Daoy (cell line): ENCODE measurements at places on chromosomes 7 and 10. TPM values are rescaled to one million over a fixed set of nuclear protein-coding genes. Genes with fewer than 3 reads are reported as not detected.

The MYOZ1 gene
- total RNA-seq: not detected in 2 replicates

The CYP3A4 gene
- total RNA-seq: 0.09 and 0.11 TPM in 2 replicates

The MCU gene
- 23.5 and 42.7 TPM in 2 replicates for total RNA-seq

The ITIH2 gene
- not detected in 2 replicates for total RNA-seq

The KCNH2 gene
- total RNA-seq: 0.80 and 1.3 TPM in 2 replicates

The GIMAP4 gene
- not detected in 2 replicates for total RNA-seq

GRCh38 chr10:114773197-114773532, 48.4 kb upstream of the FHIP2A start:
- no peak for DNase-seq

DNA sequence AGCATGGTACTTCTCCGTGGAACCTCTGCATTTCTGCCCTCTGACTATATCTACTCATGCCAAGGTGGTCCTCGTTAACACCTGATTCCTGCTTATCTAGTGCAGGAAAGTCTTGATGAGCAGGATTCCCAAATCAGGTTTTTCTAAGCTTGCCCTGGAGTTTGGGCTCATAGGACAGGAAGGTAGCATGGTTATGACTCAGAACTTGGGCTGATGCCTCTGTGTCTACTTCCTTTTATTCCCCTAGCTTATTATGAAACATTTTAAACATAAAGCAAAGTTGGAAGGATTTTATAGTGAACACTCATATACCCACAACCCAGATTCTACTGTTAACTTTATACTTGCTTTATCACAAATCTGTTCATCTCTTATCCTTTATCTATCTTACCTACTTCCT, 5.6 kb downstream of the SUFU start:
- DNase-seq: peak; percentile 11

- DNase-seq: peak; percentile 87
Measured at GRCh38 chr10:126500185-126500584, 111.9 kb upstream of the ADAM12 start.

DNA sequence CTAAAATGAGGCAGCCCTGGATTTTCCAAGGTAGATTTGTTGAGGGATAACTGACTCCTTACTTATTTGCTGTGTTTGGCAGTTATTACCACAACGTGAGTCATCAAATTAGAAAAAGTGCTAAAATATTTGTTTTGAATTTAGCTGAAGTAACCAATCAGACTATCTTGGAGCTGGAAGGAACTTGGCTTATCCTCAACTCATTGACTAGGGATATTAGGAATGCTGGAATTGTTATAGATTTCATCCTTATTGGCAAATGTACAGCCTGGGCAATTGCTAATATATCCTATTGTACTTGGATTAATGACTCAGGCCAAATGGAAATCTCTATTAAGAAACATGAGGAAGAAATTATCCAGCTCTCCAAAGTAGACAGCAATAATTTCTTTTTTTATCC, 1189.0 kb upstream of the LRRN3 start:
- DNase-seq: no peak

DNA sequence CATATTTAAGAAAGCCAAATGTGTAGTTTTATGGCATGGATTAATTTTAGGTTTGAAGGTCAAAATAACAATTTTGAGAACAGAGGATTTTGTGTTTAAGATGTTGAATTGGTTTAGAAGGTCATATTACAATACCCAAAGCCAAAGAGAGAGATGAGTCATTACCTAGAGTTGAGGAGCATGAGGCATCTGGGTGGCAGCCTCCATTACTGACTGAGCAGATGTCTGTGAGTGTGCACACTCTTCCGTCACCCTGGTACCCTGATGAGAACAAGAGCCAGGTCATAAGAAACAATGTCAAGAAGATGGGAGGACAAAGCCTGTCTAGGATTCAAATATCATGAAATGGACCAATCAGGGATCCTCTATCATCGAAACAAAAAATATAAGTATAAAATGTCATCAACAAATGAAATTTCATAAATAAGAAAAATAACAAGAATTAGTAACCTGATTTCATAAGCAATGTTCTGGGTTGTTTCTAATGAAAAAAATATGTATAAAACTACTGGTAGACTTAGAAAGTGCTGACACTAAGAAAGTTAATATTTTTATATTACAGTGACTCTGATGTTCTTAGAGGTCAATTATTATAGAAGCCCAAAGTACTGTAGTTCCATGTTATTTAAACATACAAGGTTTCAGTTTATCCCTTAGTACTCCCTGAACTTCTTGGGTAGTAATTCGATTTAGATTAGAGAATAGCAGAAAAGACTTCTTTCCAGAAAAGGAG, 20.0 kb downstream of the CUBN start:
- peak; percentile 64 for DNase-seq

- DNase-seq: no peak
Measured at GRCh38 chr10:126795318-126795717, 109.9 kb upstream of the DOCK1 start.

- no peak for DNase-seq
Measured at GRCh38 chr10:49631975-49632374, 18.1 kb downstream of the CHAT start.

DNA sequence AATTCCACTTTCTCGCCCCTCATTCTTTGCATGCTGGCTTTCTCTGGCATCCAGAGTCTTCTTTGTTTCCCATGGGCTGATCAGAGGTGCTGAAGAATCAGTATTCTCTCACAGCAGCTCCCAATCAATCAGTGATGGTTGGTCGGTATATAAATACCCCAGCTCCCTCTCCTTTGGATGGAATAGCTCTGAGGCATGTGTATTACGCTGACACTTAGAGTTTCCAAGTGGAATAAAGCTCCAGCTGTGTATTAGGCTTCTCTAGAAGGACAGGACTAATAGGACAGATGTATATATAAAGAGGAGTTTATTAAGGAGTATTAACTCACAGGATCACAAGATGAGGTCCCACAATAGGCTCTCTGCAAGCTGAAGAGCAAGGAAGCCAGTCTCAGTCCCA, 218.3 kb upstream of the GRB10 start:
- DNase-seq: no peak

GRCh38 chr7:14400271-14400670, 410.8 kb upstream of the ETV1 start:
- DNase-seq: no peak

DNA sequence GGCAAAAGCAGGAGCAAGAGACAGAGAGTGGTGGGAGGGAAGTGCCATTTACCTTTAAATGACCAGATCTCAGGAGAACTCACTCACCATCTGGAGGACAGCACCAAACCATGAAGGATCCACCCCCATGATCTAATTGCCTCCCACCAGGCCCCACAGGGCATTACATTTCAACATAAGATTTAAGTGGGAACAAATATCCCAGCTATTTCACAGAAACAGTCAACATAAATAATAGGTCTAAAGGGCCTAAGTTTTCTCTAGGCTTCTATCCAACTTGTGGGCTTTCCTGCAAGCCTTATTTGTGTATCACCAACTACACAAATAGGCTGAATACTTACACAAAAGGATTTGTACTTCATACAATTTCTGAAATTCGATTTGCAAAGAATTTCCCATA, 196.8 kb upstream of the POT1 start:
- DNase-seq: no peak

GRCh38 chr7:6495597-6496262, 48.0 kb upstream of the DAGLB start:
- no peak for DNase-seq
